GOT3 (cell line): ENCODE measurements at places on chromosomes 6 and 20.
A peak's percentile ranks its signal among the peaks of the same experiment; 100 is the strongest.

- no peak for DNase-seq
These were observed 24.8 kb upstream of the PBOV1 start for GRCh38 chr6:138242987-138243592.

GRCh38 chr6:129623008-129623732 lies 86.8 kb downstream of the ARHGAP18 start:
- no peak for DNase-seq

GRCh38 chr6:8047541-8048292 lies 16.5 kb downstream of the BLOC1S5 start:
- no peak for DNase-seq

DNA sequence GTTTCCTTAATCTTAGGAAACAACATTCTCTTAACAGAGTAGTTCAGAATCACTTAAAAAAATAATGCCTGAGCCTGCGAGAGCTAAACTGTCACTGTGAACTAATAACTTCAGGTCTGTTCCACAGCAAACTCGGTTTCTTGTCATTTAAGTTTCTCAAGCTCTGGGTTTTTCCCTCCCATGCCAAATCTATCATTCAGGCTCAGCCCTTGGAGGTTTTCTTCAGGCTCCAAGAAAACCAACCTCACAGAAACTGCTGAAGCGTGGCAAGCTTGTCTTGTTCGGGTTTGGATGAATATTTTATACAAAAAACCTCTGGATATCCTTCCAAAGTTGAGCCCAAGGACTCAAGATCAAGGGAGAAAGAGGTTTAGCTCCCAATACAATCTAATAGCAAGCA lies 99.7 kb upstream of the SNX9 start:
- DNase-seq: no peak

DNA sequence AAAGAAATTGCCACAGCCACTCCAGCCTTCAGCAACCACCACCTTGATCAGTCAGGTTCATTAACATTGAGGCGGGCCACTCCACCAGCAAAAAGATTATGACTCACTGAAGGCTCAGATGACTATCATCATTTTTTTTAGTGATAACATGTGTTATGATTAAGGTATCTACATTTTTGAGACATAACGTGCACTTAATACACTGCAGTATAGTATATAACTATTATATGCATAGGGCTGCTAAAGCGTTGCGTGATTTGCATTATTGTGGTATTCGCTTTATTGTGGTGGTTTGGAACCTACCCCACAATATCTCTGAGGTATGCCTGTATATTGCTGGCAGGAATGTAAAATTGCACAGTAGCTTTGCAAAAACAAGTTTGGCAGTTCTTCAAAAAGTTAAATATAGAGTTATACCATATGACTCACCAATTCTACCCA lies 6.8 kb upstream of the RIPK1 start:
- DNase-seq: no peak

GRCh38 chr6:137852346-137852745 lies 14.7 kb upstream of the TNFAIP3 start:
- DNase-seq: no peak

GRCh38 chr20:59512651-59513050 lies 91.7 kb upstream of the PHACTR3 start:
- no peak for DNase-seq

DNA sequence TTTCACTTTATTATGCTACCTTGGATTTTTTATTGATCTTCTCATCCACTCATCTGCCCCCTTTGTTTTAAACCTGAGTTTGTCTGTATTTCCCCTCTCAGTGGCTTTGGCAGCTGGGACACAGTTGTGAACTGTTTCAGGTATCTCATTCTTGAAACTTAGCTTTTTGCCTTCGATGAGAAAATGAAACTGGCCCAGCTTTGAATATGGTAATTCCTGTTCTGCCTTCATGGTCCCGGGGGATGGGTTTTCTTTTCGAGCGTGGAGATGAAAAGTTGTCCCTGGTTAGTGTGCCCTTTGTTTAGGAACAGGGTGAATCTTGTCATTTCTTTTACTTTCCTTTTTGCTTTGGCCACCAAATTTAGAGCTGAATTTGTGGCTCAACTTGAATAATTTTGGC lies 25.6 kb downstream of the DHX35 start:
- no peak for DNase-seq

GRCh38 chr20:63877755-63878470 lies 12.8 kb downstream of the TPD52L2 start:
- DNase-seq: no peak

DNA sequence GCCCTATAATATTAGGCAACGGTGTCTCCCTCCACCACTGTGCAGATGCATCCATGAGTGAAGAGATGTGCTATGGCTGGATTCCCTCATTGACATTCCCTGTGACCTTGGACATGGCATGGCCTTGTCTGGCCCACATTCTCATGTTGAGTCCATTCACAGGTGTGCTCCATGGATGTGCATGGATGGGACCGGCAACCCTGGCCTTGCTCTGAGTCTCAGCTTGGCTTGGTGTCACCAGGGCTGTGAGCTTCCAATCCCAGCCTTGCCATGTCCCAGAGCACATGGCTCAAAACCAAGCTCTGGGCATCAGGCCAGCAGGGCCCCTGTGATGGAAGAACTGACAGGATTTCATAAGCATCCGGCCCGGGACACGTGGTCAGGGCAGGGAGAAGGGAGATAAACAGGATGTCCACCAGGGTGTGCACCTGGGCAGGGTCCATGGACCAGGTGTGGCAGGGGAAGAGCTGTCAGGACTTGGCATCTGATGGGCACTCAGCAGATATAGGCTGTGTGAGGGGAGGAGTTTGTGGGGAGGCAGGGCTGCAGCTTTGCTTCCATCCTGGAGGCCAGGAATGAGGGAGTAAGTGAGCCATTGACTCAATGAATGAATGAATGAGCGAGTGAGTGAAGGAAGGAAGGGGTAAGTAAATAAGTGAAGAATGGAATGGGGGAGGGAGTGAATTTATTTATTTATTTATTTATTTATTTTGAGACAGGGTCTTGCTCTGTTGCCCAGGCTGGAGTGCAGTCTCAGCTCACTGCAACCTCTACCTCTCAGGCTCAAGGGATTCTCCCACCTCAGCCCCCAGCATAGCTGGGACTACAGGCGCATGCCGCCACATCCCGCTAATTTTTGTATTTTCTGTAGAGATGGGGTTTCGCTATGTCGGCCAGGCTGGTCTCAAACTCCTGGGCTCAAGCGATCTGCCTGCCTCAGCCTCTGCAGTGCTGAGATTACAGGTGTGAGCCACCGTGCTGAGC lies 15.7 kb downstream of the NRSN2 start:
- DNase-seq: peak; percentile 22

DNA sequence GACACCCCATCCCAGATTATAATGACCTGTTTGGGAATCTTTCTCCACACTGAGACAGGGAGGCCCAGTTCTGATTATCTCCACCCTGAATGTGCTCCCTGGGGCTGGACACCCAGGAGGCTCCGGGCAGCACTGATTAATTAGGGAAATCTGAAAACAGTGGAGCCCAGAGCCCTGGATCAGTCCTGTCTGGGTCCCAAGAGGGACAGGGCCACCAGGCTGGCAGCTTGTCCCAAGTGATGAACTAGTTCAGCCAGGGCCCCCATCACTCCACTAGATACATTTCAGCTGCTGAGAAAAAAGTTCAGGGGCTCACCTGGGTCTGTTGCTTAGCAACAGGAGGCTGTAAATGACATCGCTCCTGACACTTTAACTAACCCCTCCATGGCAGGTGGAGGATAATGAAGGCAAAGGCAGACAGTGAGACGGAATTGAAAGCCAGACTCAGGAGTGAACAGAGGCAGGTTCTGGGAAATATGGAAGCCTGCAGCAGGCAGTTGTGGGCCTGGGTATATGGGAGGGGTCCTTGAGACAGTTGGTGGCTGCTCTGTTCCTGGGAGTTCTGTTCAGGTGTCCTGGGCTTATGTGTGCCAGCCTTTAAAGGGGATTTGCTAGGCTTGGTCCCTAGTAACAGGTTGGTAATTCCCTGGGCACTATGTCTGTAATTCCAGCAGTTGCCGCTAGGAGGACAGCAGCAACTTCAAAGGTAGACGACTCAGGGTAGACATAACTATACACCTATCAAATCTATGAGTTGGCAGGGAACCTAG lies 78.3 kb upstream of the CTNNBL1 start:
- DNase-seq: no peak

DNA sequence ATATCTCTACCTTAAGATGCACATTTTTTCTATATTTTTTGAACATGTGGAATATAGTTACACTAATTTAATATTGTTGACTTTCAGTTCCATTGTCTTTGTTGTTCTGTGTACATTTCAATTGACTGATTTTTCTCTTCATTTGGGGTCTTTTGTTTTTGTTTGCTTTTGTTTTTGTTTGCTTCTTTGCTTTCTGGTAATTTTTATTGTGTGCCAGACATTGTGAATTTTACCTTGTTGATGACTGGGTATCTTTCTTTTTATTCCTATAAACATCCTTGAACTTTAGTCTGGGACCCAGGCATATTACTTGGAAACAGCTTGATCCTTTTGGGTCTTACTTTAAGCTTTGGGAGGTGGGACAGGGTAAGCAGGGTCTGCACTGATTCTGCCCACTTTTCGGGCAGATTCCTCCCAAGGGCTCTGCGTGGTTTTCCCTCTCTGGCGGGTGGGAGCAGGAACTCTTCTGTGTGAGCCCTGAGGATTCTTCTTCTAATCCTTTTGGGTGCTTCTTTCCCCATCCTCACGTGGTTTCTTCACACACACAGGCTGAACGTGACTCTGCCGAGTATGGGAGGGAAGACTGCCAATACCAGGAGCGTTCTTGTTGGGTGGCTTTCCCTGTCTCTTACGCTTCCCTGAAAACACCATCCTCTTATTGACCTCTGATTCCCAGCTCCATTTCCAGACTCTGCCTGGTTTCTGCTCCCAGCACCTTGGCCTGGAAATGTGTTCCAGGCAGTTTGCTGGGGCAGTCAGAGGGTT lies 200.5 kb downstream of the ARID1B start:
- no peak for DNase-seq

GRCh38 chr20:34012330-34012729 lies 18.6 kb downstream of the RALY start:
- no peak for DNase-seq

GRCh38 chr20:33339515-33340058 lies 56.6 kb downstream of the BPIFB1 start:
- DNase-seq: no peak

DNA sequence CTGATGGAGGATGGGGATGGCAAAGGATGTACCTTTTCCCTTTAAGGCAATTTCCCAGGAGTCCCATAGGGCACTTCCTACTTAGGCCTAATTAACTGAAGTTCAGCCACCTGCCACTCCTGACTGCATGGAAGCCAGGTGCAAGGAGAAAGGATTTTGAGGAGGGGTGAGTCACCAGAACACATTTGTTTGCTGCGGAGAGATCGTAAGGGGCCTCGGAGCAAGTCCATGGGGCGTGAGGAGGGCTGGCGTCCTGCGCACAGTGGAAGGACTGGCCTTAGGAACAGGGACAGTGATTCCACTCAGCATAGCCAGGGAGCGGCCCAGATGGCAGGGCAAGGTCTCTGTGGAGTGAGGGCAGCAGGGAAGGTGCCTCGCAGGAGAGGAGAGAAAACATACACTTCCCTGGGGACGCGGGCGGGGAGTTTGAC lies 11.8 kb upstream of the MAP1LC3A start:
- no peak for DNase-seq

- DNase-seq: no peak
These were observed 28.3 kb downstream of the NPEPL1 start for GRCh38 chr20:58720890-58721289.

- no peak for DNase-seq
These were observed 37.1 kb downstream of the PLEKHG1 start for GRCh38 chr6:150636808-150637207.

- no peak for DNase-seq
These were observed 931.1 kb downstream of the KIF16B start for GRCh38 chr20:15642109-15642508.

- no peak for DNase-seq
These were observed 74.2 kb downstream of the ATXN1 start for GRCh38 chr6:16687045-16687444.

DNA sequence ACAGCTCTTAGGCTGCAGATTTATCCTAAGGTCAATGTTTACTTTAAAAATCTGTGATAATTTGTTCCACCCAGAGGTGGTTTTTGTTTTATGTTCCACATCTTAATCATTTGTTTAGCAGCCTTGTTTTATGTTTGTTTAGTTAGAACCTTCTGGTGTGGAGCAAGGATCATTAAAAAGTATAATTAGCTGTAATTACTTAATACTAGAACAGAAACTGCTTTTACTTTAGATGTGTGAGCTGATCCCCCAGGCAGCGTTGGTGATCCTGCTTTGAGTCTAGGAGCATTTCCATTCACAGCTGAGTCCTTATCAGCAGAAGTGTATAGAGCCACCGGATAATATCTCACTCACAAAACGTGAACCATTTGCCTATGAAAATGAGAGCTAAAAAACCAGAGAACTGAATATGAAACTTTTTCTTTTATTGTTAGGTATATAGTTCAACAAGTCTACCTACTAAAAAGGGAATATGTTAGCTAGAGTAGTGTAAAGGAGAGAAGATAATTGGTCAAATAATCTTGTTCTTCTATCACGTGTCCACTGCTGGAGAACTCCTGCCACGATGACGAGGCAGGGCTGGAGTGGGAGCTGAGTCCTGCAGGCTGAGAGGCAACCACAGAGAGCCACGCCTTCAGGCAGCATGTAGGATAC lies 78.5 kb downstream of the TRMT11 start:
- no peak for DNase-seq

DNA sequence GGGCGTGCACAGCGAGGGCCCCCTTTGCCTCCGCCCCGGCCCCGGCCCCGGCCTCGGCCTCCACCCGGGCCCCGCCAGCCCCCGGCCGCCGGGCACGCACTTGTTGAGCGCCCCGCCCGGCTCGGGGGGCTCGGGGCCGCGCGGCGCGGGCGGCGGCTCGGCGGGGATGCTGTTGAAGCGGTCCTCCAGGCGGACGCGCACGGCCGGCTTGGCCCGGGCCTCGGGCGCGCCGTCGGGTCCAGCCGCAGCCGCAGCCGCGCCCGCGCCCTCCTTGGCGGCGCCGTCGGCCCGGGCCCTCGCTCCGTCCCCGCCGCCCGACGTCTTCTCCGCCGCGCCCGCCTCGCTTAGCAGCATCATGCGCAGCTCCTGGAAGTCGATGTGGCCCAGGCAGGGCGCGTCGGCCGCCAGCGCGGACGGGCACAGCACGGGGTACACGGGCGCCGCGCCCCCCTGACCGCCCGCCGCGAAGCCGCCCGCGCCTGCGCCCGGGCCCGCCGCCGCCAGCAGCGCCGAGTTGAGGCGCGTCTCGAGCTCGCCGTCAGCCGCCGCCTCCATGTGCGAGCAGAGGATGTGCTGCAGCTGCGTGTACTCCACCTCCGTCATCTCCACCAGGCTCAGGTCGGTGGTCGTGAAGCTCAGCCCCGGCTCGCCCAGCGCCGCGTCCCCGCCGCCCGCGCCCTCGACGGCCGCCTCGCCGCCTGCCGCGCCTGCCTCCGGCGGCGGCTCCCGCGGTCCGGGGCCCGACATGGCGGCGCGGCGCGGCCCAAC lies 514 bp downstream of the TCFL5 start:
- DNase-seq: no peak

GRCh38 chr6:155447949-155448348 lies 7.7 kb downstream of the NOX3 start:
- no peak for DNase-seq
